Activated CD4-positive, alpha-beta T cell treated with anti-CD3 and anti-CD28 coated beads, Interleukin-2, amount 10 ng/mL, durations not matched to agents 7 days and 5 days (primary cell): ENCODE measurements at places on chromosomes 4 and X.

DNA sequence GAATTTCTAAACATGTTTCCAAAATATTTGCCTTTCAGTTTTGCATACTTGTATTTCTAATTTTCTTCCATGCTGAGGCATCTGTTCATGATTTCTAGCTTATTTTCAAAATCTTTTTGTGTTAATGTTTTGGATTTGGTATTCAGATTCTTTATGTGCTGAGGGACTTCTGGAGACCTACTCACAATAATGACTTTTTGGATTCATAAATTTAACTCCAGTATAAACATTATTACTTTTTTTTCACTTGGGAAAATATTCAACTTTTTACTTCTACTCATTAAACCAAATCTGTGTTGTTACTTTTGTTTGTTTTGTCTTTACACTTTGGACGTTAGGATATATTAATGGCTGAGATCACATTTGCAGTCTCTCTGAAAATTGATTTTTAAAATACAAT lies 183.7 kb downstream of the TENM3 start:
- no peak for DNase-seq

DNA sequence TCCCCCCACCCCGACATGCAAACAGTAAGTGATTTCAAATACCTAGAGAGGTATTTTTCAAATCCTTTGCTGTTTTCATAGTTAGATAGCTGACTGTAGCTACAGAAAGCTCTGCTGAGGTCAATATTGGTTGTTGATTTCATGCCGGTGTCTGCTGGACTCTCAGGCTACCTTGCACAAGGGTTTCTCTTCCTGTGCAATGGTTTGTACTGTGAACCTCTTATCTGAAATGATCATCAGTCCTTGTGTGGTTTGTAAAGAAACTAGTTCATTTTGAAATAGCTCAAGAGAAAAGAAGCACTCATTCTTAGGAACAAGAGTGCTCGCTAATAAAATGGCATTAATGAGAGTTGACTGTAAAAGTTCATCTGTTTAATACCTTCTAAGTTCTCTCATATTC lies 2.1 kb downstream of the MTM1 start:
- peak; percentile 18 for DNase-seq

GRCh38 chr4:41334182-41334581 lies 77.5 kb downstream of the UCHL1 start:
- DNase-seq: no peak

DNA sequence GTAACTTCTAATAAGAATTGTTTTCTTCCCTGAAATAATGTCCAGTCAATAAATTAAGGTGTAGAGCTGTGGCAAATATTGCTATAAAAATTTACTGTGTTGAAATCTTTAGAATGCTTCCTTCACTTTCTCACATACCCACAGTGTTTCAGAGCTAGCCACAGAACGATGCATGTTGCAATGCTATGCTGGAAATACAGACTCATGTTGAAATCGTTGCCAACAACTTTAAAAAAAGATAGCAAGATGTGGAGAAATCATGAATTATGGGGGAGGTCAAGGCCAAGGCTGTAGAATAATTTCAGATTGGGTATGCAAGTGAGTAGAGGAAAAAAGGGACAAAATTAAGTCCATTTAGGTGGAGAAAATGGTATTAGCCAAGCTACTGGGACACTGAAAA lies 204.8 kb downstream of the VEGFC start:
- no peak for DNase-seq

- DNase-seq: peak; percentile 60
These were observed 7.5 kb downstream of the SEPTIN6 start for GRCh38 chrX:119685225-119686066.

GRCh38 chr4:44194365-44194764 lies 254.2 kb downstream of the KCTD8 start:
- DNase-seq: no peak

DNA sequence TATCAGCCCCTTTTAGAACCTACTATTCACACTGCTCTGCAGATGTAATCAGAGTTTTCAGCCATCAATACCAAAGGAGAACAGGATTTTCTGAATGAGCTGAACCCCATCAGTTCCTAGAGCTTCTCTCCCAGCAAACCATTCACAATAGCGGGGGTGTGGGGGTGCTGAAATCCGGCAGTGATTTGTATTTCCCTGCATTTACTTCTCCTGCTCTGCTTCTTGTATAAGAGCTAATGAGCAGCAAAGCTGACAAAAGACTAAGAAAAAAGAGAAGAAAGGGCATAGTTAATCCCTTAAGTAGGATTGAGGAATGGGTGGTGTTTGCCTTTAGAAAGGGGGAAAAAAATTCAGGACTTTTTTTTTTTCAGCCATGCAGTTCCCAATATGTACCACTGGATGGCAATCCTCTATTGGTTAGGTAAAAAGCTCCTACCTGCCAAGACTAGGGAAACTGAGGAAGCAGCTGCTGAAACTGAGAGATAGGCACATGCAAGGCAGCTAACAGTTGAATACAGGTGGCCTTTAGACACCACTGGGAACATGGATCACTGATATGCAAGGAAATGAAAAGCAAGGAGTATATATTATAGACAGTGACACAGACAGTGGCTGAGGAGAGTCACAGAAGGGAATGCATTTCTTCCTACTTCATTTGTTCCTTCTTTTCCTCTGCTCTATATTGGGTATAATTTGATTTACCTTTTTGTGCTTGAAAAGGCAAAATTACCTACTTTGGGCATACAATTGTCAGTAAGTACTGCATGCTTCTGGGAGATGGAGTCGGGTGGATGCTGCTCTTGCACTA lies 217.9 kb downstream of the HS6ST2 start:
- no peak for DNase-seq

DNA sequence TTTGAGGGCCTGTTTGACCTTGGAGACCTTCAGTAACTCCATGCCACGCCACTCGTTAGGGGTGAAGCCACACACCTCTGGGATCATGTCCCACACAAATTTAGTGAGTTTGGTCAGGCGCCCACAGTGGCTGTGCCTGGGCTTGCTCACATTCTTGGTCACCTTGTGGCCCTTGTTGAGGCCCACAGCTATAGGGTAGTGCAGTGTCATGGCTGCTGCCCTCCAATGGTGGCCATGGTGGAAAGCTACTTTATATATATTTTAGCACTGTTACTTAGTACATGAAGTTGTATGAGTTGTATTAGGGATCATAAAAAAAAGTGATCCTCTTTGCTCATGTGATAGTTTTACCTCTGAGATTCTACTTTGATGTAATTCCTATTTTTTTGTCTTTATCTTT lies 985 bp upstream of the CXCL11 start:
- DNase-seq: no peak

DNA sequence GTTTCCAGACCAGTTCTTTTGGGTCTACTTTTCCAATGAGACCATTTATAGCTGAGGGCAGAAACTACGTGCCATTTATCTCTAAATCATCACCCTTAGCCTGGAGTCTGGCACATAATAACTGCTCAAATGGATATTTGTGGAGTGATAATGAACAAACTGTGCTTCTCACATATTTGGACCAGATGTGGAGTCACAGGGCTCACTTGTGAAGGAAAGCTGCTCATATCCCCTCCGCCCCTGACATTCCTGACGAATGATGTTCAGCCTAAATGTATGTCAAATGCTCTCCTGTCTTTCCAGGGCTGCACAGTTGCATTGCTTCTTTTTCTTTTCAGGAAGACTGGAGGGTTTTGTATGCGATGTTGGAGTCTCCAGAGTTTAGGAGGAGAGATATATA lies 110.1 kb downstream of the GBA3 start:
- DNase-seq: no peak

DNA sequence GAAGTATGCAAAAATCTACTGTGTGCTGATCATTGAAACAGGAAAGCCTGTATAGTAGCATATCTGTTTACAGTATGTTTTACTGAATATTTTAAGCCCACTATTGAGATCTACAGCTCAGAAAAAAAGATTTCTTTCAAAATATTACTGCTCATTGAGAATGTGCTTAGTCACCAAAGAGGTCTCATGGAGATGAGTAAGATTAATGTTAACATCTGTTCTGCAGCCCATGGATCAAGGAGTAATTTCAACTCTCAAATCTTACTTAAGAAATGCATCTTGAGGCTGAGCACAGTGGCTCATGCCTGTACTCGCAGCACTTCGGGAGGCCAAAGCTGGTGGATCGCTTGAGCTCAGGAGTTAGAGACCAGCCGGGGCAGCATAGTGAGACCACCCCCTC lies 3.3 kb downstream of the RNF4 start:
- no peak for DNase-seq

- no peak for DNase-seq
These were observed 108.3 kb downstream of the ANXA10 start for GRCh38 chr4:168200685-168201084.

GRCh38 chrX:30679369-30679768 lies 26.1 kb downstream of the GK start:
- DNase-seq: no peak

- no peak for DNase-seq
These were observed 274.8 kb upstream of the TENM3 start for GRCh38 chr4:181968371-181968770.

- peak; percentile 50 for DNase-seq
These were observed 94.1 kb upstream of the GPR50 start for GRCh38 chrX:151082077-151082948.

GRCh38 chr4:122045533-122045932 lies 93.7 kb upstream of the TRPC3 start:
- DNase-seq: no peak

DNA sequence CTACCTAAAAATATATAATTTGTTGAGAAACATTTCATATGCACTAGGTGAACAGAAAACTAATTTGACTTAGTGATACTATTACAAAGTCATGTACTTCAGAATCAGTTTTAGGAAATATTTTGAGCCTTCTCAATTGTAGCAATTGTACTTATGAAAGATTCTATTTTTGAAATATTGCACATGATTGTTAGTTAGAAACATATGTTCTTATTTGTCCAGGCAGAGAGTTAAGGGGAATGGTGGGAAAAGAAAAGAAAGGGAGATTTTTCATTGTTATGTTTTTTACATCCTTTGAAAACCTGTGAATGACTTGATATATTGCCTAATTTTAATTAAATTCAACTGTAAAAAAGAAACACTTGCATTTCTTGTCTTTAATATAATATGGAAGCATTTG lies 66.0 kb downstream of the GLRB start:
- no peak for DNase-seq

GRCh38 chr4:119035951-119036737 lies 99.5 kb upstream of the MYOZ2 start:
- DNase-seq: no peak

DNA sequence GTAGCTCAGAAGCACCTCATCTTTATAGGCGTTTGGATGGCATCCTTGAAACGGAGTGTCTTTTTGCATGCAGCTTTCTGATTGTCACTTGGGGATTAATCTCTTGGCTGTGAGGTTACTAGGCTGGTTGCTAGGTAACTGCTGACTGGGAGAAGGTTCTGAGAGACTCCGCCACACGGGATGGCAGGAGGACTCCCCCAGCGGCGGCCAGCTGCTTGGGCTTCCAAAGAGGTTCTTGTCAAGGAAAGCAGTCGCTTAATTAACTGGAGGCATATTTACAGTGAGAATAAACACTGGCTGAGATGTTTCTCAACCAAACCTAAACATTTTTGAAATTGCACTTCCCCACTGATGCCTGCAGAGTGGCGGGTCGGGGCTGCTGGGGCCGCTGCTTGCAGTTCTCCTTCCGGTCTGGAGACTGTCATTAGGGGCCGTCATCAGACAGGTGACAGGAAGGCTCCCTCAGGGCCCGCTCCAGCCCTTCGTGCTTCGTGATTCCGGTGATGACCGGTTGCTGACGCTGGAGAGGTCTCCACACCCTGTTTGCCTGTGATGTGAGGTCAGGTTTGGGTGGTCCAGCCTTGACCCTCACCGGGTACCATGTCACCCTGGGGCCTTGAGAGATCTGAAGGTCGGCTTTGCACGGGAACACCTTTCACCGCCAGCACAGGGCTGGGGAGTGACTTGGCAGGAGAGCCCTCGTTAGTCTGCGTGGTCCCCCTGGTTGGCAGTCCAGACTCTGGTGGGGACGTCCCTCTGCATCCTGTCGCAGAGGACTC lies 9.1 kb downstream of the NSG1 start:
- no peak for DNase-seq

- DNase-seq: no peak
These were observed 11.7 kb upstream of the RAB40A start for GRCh38 chrX:103531002-103531401.

- DNase-seq: no peak
These were observed 80.9 kb downstream of the RFC1 start for GRCh38 chr4:39285111-39285795.

GRCh38 chr4:81330018-81330417 lies 115.0 kb upstream of the PRKG2 start:
- no peak for DNase-seq

- no peak for DNase-seq
These were observed 49.4 kb downstream of the RHOH start for GRCh38 chr4:40246011-40246900.

DNA sequence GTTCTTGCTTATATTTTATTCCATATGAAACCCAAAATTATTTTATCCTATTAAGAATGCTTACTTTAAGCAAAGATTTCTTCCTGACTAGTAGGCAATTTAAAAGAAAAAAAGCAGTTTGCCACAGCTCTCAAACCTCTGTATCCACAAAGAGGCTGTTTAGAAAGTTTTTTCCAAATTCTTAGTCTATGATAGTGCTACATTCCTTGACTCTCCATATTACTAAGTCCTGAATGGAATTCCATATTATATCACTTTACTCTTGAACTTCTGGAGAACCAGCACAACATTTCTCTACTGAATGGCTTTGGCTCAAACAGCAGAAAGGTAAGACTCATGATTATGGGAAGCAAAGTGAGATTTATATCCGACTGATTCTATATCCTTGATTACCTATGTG lies 8.3 kb downstream of the SLC10A6 start:
- no peak for DNase-seq
